ENCODE measurements at places on chromosomes 1 and 21.

DNA sequence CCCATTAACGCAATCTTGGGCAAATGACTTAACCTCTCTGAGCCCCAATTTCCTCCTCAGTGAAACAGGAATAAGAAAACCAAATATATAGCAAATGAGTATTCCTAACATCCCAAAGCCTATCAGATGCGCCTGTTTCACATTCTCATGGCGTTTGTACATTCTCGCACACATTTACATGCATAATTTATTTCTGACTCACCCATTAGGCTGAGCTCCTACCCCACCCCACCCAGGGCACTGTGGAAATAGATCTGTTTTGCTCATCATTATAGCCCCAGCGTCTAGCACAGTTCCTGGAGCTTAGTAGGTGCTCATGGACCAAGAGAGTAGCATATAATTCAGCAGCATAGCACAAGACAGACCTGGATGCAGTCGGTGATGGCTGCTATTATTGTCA lies 146.1 kb upstream of the VANGL1 start:
- no peak for DNase-seq
- no peak overlapping the region for H3K4me3 ChIP-seq
- H3K4me1 ChIP-seq = no peaks in the 10 kb centered on the region
- no peaks in the 10 kb centered on the region for H3K27me3 ChIP-seq
- H3K27ac ChIP-seq = no peak overlapping the region
- no peaks in the 10 kb centered on the region for H3K36me3 ChIP-seq

GRCh38 chr1:210616356-210616755 lies 287.7 kb downstream of the HHAT start:
- no peak overlapping the region for H3K4me3 ChIP-seq
- H3K36me3 ChIP-seq = no peaks in the 10 kb centered on the region
- H3K27me3 ChIP-seq = no peaks in the 10 kb centered on the region
- no peaks in the 10 kb centered on the region for H3K4me1 ChIP-seq
- H3K27ac ChIP-seq = no peak overlapping the region

GRCh38 chr21:18646116-18646515 lies 242.5 kb upstream of the TMPRSS15 start:
- no peak overlapping the region for H3K4me3 ChIP-seq
- no peaks in the 10 kb centered on the region for H3K4me1 ChIP-seq
- no peaks in the 10 kb centered on the region for H3K27me3 ChIP-seq
- no peak for DNase-seq
- H3K36me3 ChIP-seq = no peaks in the 10 kb centered on the region

GRCh38 chr21:45169682-45170081 lies 95.3 kb downstream of the ADARB1 start:
- peaks cover 15% of the 10 kb centered on the region for H3K36me3 ChIP-seq
- H3K4me1 ChIP-seq = peaks cover 8% of the 10 kb centered on the region
- no peaks in the 10 kb centered on the region for H3K27me3 ChIP-seq
- H3K4me3 ChIP-seq = no peak overlapping the region
- no peak for DNase-seq

- no peaks in the 10 kb centered on the region for H3K27me3 ChIP-seq
- H3K36me3 ChIP-seq = peaks cover 72% of the 10 kb centered on the region
- H3K27ac ChIP-seq = no peak overlapping the region
Observed at GRCh38 chr1:21822349-21822748, 10.3 kb downstream of the LDLRAD2 start.

- H3K36me3 ChIP-seq = no peaks in the 10 kb centered on the region
- no peak for DNase-seq
- H3K27me3 ChIP-seq = peaks cover 10% of the 10 kb centered on the region
- H3K4me1 ChIP-seq = peaks cover 11% of the 10 kb centered on the region
Observed at GRCh38 chr1:34776911-34777310, 4.1 kb upstream of the GJB3 start.

DNA sequence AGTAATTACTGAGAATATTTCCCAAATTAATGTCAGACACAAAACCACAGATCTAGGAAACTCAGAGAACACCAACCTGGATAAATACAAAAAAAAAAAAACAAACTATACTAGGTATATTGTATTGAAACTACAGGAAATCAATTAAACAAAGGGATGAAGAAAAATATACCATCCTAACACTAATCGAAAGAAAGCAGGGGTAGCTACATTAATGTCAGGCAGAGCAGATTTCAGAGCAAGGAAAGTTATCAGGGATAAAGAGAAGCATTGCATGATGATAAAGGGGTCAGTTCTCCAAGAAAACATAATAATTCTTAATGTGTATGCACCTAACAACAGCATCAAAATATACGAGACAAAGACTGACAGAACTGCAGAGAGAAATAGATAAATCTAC lies 89.9 kb downstream of the TOMM20 start:
- no peak overlapping the region for H3K27ac ChIP-seq
- H3K4me1 ChIP-seq = no peaks in the 10 kb centered on the region
- DNase-seq = no peak
- H3K4me3 ChIP-seq = no peak overlapping the region
- no peaks in the 10 kb centered on the region for H3K36me3 ChIP-seq

- no peaks in the 10 kb centered on the region for H3K36me3 ChIP-seq
- no peak overlapping the region for H3K27ac ChIP-seq
- no peak for DNase-seq
- no peaks in the 10 kb centered on the region for H3K4me1 ChIP-seq
Observed at GRCh38 chr1:62218604-62219003, 24.0 kb downstream of the L1TD1 start.

DNA sequence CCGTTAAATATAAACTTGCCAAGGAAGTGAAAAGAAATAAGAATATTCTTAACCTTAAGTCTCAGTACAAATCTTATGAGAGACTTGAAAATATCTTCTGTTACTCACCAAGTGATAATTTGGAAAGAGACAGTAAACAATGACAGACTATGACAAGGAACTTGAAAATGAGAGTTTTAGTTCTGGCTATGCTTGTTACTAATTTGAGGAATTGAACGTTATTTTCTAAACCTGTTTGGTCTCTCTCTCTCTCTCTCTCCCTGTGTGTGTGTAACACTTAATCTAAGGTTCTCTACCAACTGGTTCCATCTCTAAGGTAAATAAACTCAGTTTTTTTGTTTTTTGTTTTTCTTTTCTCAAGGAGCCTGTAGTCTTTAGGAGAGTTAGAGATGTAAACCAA lies 161.8 kb downstream of the AMY1C start:
- H3K4me3 ChIP-seq = no peak overlapping the region
- H3K4me1 ChIP-seq = no peaks in the 10 kb centered on the region
- no peak overlapping the region for H3K27ac ChIP-seq
- H3K36me3 ChIP-seq = no peaks in the 10 kb centered on the region
- H3K27me3 ChIP-seq = no peaks in the 10 kb centered on the region

GRCh38 chr1:195958131-195958530 lies 650.1 kb downstream of the KCNT2 start:
- no peaks in the 10 kb centered on the region for H3K27me3 ChIP-seq
- no peak for DNase-seq
- no peak overlapping the region for H3K27ac ChIP-seq
- H3K36me3 ChIP-seq = no peaks in the 10 kb centered on the region
- H3K4me3 ChIP-seq = no peak overlapping the region

- no peaks in the 10 kb centered on the region for H3K36me3 ChIP-seq
- no peak for DNase-seq
- no peaks in the 10 kb centered on the region for H3K4me1 ChIP-seq
- H3K27me3 ChIP-seq = peaks cover 14% of the 10 kb centered on the region
- H3K4me3 ChIP-seq = no peak overlapping the region
Observed at GRCh38 chr1:39713557-39713956, 22.3 kb upstream of the HPCAL4 start.

DNA sequence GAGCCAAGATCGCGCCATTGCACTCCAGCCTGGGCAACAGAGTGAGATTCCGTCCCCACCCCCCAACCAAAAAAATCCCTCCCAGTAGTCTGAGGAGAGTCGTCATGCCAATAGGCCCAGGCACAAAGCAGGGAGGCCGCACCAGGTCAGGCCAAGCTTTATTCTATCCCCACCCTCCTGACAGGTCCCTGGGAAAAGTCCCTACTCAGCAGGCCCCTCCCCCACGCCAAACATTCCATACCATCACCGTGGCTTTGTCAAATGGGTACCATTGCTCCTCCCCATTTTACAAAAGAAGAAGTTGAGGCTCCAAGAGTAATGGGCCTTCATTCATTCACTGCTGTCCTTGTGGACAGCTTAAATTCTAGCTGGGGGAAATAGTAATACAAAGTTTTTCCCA lies 5.3 kb downstream of the GPR3 start:
- DNase-seq = no peak
- no peak overlapping the region for H3K4me3 ChIP-seq
- H3K27ac ChIP-seq = no peak overlapping the region

DNA sequence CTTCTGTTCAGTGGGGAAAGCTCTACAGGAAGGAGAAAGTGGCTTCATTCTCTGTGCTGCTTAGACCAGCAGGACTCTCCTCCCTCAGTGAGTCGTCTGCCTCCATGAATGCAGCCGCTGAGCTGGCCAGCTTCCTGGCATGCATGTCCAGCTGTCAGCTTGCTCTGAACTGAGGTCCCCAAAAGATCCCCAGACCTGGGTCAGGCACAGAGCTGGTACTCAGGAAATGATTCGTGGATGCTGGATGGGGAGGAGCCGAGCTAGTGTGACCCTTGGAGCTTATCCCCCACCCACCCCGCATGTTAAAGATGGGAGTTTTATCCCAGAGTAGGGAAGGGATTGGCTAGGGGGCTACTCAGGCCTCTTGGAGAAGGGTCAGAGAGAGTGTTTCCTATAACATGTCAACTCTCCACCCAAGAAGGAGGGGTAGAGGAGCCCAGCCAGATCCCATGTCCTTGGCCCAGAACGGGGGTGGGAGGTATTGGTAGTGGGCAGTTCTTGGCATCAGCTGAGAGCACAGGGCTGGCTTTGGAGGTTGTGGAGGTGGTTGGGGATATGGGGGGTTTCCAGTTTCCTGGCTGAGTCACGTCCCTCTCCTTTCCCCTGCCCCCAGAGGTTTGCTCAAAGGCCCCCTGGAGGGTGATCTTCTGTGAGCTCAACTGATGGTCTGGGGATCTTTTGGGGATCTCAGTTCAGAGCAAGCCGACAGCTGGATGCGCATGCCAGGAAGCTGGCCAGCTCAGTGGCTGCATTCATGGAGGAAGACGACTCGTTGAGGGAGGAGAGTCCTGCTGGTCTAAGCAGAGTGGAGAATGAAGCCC lies 110.1 kb downstream of the FOXD2 start:
- no peaks in the 10 kb centered on the region for H3K36me3 ChIP-seq
- H3K4me3 ChIP-seq = no peak overlapping the region
- no peak for DNase-seq
- no peaks in the 10 kb centered on the region for H3K27me3 ChIP-seq

- H3K27me3 ChIP-seq = no peaks in the 10 kb centered on the region
- peak overlapping the region; percentile 92 for H3K27ac ChIP-seq
- no peaks in the 10 kb centered on the region for H3K36me3 ChIP-seq
- no peak overlapping the region for H3K4me3 ChIP-seq
- no peak for DNase-seq
- H3K4me1 ChIP-seq = no peaks in the 10 kb centered on the region
Observed at GRCh38 chr1:226656601-226657277, 82.3 kb downstream of the ITPKB start.

GRCh38 chr1:153775458-153776327 lies 486 bp downstream of the SLC27A3 start:
- peaks cover 7% of the 10 kb centered on the region for H3K36me3 ChIP-seq
- peak overlapping the region; percentile 94 for H3K4me3 ChIP-seq
- H3K4me1 ChIP-seq = peaks cover 66% of the 10 kb centered on the region
- no peaks in the 10 kb centered on the region for H3K27me3 ChIP-seq
- H3K27ac ChIP-seq = peak overlapping the region; percentile 92

- H3K27me3 ChIP-seq = no peaks in the 10 kb centered on the region
- H3K4me3 ChIP-seq = no peak overlapping the region
- H3K4me1 ChIP-seq = peaks cover 44% of the 10 kb centered on the region
Observed at GRCh38 chr1:40708750-40709099, 17.2 kb downstream of the NFYC start.

- peak; percentile 61 for DNase-seq
- H3K27me3 ChIP-seq = no peaks in the 10 kb centered on the region
- H3K27ac ChIP-seq = peak overlapping the region; percentile 92
Observed at GRCh38 chr1:110188035-110188618, 22.0 kb upstream of the KCNC4 start.

- no peak overlapping the region for H3K27ac ChIP-seq
- H3K36me3 ChIP-seq = no peaks in the 10 kb centered on the region
- no peaks in the 10 kb centered on the region for H3K4me1 ChIP-seq
- H3K27me3 ChIP-seq = no peaks in the 10 kb centered on the region
- no peak overlapping the region for H3K4me3 ChIP-seq
Observed at GRCh38 chr1:63557365-63557987, 34.2 kb downstream of the EFCAB7 start.

- H3K4me3 ChIP-seq = no peak overlapping the region
- no peak for DNase-seq
- no peak overlapping the region for H3K27ac ChIP-seq
- H3K4me1 ChIP-seq = no peaks in the 10 kb centered on the region
- no peaks in the 10 kb centered on the region for H3K36me3 ChIP-seq
Observed at GRCh38 chr1:45785583-45785982, 17.8 kb upstream of the MAST2 start.

DNA sequence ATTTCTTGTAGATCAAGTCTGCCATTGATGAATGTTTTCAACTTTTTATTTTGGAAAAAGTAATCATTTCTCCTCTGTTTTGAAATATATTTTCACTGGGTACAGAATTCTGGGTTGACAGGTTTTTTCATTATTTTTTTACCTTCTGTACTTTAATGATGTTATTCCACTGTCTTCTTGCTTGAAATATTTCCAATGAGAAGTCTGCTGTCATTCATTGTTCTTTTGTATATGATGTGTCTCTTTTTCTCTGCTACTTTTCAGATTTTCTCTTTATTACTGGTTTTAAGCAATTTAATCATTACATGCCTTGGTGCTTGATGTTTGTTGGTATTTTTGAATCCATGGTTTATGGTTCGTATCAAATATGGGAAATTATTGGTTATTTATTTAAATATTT lies 22.4 kb upstream of the FOXO6 start:
- no peak overlapping the region for H3K27ac ChIP-seq
- H3K27me3 ChIP-seq = no peaks in the 10 kb centered on the region
- H3K36me3 ChIP-seq = no peaks in the 10 kb centered on the region

GRCh38 chr1:79614762-79615161 lies 608.2 kb upstream of the ADGRL4 start:
- H3K36me3 ChIP-seq = no peaks in the 10 kb centered on the region
- DNase-seq = no peak
- no peak overlapping the region for H3K4me3 ChIP-seq
- no peaks in the 10 kb centered on the region for H3K27me3 ChIP-seq
- H3K27ac ChIP-seq = no peak overlapping the region

Data from heart right ventricle (tissue), 16 donors.